ENCODE measurements at places on chromosomes 2 and 18.

GRCh38 chr2:164843346-164843911, 1.8 kb upstream of the COBLL1 start:
- no peak for DNase-seq

- no peak for DNase-seq
These were observed 552.0 kb downstream of the IRS1 start for GRCh38 chr2:226247289-226248275.

GRCh38 chr2:60440767-60441163, 112.7 kb downstream of the BCL11A start:
- no peak for DNase-seq

DNA sequence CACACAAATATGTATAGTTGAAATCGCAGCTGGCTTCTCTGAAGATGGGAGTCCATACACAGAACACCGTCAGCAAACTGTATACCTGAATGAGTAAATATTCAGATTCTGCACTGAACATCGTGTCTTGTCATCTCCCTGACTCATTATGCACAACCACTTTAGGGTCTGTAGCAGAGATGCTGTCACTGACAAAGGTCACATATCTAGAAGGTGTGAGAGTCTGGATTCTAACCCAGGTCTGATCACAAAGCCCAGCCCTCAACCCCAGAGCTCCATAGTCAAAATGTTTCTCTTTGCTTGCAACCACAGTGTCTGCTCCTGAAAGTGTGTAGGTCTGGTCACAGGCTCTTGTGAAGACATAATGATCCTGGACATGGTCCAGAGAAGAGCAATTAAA, 78.3 kb upstream of the PAX8 start:
- DNase-seq = no peak

DNA sequence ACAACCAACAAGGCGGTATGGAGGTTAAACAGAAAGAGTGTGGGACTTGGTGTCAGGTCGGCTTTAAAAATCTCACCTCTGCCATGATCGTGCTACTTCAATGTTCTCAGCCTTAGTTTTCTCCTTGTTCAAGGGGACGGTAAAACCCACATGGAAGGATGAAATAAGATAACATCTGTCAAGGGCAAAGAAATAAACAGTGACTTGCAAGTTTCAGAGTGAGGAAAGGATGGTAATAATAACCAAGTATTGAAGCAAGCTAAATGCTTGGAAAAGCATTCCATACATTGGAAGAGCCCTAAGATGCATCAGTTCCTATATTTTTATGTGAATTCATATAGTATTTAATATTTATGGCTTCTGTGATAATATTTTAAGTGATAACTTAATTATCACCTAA, 29.8 kb upstream of the LMAN1 start:
- no peak for DNase-seq

All from cortex of kidney (tissue), 1 donor.